Nasal cavity respiratory epithelium epithelial cell of viscerocranial mucosa (primary cell): ENCODE measurements at places on chromosomes 7 and 10. TPM values are rescaled to one million over a fixed set of nuclear protein-coding genes. Genes with fewer than 3 reads are reported as not detected.

The SFRP4 gene
- total RNA-seq: not detected in 2 replicates

The DENND2A gene
- total RNA-seq: not detected in 2 replicates

The BAIAP2L1 gene
- total RNA-seq: 20.8 and 43.7 TPM in 2 replicates

The ABCA13 gene
- total RNA-seq: 0.68 and 4.9 TPM in 2 replicates

The CAMK2B gene
- not detected in 2 replicates for total RNA-seq
